CD4-positive, alpha-beta T cell treated with Interleukin-21 for 1 hour (primary cell): ENCODE measurements at places on chromosomes 5 and 9.

- no peak for DNase-seq
These were observed 12.9 kb upstream of the PRDM9 start for GRCh38 chr5:23494558-23494957.

- DNase-seq = no peak
These were observed 36.5 kb upstream of the IRX4 start for GRCh38 chr5:1919209-1919566.

DNA sequence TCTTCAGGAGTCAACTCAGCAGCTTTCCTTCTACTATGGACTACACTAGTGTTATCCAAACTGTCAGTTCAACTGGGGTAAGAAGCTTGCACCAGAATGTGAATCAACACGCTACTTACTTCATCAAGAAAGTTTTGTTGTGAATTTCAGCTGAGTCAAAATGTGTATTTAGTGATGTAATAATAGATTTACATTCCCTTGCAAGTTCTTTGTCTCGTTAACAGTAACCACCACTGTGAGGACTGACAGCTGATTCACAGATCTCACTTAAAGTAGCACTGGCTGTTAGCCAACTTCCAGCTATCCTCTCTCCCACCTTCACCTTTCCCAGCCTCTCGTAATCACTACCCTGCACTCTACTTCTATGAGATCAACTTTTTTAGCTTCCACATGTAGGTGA lies 445.3 kb downstream of the NTRK2 start:
- DNase-seq = no peak

DNA sequence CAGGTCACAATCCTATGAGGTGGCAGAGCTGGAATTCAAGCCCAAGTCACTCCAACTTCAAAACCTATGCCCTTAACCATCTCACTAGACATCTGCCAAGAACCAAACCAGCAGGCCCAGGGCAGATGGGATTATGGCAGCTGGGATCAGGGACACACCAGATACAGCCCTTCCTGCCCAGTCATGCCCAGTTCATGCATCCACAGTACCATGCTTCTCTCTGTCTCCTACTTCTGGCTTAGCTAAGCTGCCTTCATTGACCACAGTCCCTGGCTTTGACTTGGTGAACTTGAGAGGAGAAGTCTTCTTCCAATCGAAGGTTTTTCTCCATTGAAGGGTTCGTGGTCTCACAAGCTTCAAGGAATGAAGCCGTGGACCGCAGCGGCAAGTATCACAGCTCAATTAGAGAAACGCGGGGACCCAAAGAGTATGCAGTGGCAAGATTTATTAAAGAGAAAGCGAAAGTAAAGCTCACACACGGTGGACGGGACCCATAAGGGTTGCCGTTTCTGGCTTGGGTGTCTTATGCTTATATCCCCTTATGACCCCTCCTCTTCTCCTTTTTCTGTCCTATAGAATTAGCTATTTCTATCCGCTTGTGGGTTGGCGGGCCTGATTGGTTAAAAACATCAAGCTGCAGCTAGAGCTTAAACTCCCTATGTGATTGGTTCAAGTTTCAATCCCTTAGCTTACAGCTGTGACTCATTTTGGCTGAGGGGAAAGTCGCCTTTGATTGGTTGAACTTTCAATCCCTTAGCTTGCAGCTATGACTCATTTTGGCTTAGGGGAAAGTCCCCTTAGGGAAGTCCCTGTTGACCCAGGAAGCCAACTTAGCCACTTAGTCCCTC lies 101.2 kb downstream of the TRIM36 start:
- DNase-seq = peak; percentile 57

- DNase-seq = no peak
These were observed 50.1 kb upstream of the POU5F2 start for GRCh38 chr5:93791518-93791972.

DNA sequence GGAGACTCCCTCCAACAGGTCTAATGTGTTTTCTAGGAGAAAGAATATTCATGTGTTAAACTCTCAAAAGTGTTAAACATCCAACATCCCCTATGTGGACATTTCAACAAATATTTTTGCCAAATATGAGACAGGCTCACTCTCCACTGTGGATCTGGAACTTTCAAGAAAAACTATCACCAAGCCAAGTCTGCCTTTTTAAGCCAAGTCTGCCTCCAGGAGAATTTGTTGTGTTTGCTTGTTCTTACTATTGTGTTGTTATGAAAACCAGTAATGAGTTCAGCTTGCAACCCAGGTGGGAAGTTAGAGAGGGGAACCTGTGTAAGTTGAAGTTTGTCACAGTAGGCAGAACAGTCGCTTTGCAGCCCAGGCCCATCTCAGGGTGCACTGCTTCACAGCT lies 228.1 kb downstream of the NFIB start:
- DNase-seq = no peak

DNA sequence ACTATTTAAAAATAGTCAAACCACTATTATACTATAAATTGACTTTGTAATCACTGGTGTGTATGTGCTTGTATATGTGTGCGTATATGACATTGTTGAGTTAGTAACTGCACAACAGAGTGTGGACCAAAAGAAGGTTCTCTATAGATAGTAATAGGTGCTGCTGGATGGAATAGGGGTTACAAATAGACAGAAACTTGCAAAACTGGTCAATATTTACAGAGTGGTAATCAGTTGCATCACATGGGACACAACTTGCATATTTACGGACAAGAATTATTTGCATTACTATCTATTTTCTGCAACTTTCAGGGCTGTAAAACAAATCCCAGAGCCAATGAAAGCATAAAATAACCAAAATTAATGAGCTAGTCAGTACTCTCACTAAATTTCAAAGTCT lies 42.4 kb downstream of the TNFSF8 start:
- no peak for DNase-seq

GRCh38 chr5:144142824-144143162 lies 27.7 kb downstream of the YIPF5 start:
- DNase-seq = no peak

DNA sequence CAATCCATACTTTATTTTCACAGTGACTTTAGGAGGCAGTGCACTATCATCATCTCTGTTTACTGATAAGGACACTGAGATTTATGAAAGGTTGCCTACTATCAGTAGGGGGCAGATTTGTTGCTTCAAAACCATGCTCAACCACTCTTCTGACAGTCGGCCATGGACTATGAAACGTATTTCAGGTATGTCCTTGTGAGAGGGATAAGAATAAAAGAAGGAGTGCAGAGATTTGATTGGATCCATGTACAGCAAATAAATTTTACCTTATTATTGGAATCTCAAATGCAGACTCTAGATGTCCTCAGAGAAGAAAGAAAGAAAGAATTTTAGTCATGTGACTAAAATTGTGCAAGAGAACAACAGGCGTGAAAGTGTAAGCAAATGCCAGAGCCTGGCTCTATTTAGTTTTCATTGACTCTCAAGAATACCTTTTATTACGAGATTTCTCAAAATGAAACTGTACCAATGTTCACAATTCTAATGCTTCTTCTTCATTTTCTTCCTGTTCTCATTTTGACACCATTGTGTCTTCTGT lies 296.6 kb upstream of the RASA1 start:
- peak; percentile 31 for DNase-seq

DNA sequence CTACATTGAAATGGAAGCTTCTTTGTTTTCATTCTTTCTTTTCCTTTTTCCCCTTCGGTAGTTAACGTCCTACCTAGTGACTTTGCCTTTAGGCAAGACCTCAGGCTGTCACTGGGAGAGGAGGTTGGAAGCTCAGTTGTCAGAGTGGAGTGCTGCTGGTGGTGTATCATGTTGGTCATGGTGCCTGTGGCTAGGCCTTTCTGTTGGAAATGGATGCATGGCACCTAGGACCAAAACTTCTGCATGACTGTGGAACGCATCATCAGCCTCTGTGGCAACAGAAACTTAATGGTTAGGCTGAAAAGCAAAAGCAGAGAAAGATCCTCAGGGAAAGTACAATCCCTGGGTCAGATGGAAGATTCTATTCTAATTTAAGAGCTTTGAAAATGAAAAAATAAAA lies 57.9 kb downstream of the OSTF1 start:
- DNase-seq = no peak

GRCh38 chr5:80959138-80959537 lies 1.0 kb upstream of the RASGRF2 start:
- DNase-seq = no peak

GRCh38 chr9:78921341-78921740 lies 624.4 kb downstream of the PSAT1 start:
- DNase-seq = no peak

GRCh38 chr5:180141068-180141660 lies 67.8 kb downstream of the RASGEF1C start:
- no peak for DNase-seq

- DNase-seq = no peak
These were observed 140.4 kb upstream of the SPDL1 start for GRCh38 chr5:169442913-169443784.

- peak; percentile 46 for DNase-seq
These were observed 19.9 kb downstream of the ABITRAM start for GRCh38 chr9:108953983-108954574.

GRCh38 chr9:129708793-129709192 lies 43.3 kb downstream of the PRRX2 start:
- DNase-seq = no peak

GRCh38 chr5:1074816-1075554 lies 36.9 kb downstream of the SLC12A7 start:
- no peak for DNase-seq

DNA sequence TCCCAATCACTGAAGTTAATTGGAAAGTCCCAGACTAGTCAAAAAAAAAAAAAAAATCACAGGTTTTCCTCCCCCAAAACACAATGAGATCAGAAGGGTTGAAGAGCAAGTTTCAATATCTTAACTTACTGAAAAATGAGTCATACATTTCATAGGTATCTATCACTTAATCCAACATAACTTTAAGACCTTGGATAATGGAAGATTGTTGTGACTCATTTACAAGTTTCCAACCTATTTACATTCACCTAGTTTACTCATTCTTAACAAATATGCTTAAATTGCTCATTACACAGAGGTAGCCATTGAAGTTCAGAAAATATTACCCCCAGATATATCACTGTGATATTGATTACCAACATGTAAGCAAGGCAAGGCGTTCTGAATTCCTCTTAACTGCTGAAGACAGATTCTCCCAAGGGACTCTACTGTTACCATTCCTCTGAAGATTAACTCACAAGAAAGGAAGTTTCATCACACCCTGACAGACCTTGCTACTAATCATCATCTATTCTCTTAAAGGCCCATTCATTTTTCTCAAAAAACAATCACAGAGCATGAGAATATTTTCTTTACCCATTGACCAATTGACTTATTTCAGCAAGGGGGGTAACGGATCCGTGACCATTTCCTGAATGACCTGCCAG lies 563.8 kb downstream of the TLE1 start:
- no peak for DNase-seq
